Mucosa of gallbladder (tissue), 1 donor: ENCODE measurements at places on chromosomes 2 and 18.

DNA sequence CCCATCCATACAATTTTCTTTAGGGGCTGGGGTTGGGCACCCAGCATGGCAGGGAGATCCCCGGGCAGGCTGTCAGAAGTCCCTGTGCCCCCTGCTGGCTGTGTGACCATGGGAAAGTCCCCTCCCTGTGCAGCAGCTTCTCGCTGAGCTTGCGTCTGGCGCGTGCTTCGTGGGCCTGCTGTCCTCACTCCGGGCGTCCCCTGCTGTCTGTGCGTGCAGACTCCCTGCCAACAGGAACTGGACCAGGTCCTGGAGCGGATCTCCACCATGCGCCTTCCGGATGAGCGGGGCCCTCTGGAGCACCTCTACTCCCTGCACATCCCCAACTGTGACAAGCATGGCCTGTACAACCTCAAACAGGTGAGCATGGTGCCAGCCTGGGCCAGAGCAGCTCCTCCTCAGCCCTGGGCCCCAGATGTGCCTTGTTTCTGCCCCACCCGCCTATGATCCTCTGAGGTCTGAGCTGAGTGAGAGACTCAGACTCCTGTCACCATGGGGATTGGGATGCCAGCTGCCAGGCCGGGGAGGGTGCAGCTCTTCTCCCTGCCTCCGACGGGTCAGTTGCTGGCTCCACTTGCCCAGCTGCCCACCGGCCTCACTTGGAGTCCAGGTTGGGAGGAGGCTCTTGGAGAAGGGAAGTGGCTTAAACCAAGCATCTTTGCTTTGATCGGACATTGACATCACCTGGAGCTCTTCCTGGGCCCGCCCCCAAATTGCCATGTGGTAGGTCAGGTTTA is 28.6 kb downstream of the IGFBP2 start:
- DNase-seq = no peak

GRCh38 chr2:124678043-124678442 is 653.0 kb downstream of the CNTNAP5 start:
- DNase-seq = no peak

DNA sequence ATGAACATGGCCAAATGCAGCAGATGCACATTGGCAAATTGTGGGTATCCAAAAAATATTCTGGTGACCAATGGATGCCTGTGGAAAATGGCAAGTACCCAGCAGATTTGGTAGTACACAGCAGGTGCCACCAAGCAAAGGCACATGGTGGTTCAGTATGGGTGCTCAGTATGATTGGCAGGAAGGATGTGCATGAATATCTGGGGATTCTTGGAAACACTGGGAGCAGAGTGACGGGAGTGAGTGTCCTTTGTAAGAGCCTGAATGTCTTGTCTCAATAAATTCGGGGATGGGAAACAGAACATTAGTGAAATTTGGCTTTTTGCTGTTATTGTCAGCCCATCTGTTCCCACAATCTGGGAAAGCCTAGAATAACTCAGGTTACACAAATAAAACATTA is 36.8 kb upstream of the ACADL start:
- DNase-seq = no peak

- no peak for DNase-seq
Measured at GRCh38 chr2:205585449-205586383, 96.6 kb upstream of the NRP2 start.

- DNase-seq = peak; percentile 35
Measured at GRCh38 chr2:230319211-230319862, 7.7 kb upstream of the SP140L start.

DNA sequence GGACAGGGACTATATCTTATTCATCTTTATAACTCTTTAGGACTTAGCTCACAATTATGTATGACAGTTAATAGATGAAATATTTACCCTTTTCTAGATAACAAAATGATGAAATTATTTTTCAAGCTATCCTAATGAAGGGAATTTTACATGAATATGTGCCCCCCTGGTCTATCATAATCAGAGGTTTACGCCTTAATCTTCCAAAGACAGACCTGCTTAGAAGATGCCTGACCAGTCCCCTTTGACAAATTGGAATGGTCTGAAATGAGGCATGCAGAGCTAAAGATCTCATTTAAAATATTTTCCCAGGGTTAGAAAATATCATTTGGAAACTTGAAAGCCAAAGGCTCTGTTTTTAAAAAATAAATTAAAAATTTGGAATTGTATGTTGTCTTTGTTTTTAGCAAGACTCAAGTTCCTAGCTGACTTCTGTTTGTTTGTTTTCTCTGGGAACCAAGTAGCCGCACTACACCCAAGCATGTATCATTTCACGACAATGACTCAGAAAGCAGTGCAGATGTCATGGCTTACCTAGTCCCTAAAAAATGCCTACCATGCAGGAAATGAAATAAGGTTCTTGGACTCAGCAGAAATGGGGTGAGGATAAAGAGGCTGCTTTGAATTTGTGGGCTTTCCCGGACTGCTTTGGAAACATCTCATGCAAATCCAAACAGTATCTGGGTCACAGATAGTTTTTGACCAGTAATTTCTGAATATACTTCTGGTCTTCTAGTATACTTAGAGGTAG is 162.1 kb downstream of the ZEB2 start:
- peak; percentile 11 for DNase-seq
